ENCODE measurements at places on chromosomes 3 and 15.

- DNase-seq = no peak
Measured at GRCh38 chr15:49901996-49902684, 216.9 kb downstream of the ATP8B4 start.

- DNase-seq = no peak
Measured at GRCh38 chr15:67084561-67084960, 19.2 kb downstream of the SMAD3 start.

GRCh38 chr3:197512691-197513571, 42.8 kb downstream of the BDH1 start:
- DNase-seq = no peak

DNA sequence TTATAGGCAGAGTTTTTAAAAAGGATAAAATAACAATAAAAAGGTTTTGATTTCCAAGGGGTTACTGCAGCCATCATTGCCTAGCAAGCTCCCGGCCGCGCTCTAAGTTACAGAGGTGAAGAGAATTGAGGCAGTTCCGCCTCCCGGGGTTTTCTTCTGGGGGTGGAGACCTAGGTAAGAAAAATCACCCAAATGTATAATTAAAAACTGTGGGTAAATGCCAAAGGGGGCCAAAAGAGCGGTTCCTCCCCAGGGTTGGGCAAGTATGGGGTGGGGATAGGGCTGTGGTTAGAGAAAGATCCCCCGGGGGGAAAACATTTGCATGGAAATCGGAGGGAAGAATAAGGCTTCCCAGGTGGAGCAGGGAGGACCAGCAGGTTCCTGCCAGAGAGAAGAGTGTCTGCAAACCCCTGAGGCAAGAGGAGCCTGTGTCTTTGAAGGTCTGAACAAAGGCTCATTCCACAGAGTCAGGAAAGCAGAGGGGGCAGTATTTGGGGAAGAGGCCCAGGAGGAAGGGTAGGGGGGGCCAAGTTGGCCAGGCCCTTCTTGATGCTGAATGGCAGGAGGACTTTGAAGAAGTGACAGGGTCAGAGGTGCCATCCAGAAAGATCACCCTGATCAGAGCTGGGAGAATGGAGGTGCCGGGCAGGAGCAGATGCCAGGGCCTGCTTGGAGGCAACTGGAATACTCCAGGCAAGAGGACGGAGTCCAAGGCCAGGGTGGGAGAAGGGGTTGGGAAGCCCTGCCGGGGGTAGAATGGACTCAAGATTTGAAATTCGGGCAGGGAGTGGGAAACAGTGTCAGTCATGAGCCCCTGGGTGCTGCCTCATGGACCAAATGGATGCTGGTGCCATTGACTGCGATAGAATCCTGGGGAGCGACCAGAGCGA, 152.9 kb upstream of the RGMA start:
- DNase-seq = no peak

- no peak for DNase-seq
Measured at GRCh38 chr3:46746711-46747110, 29.0 kb upstream of the PRSS50 start.

Measured in activated naive CD4-positive, alpha-beta T cell treated with anti-CD3 and anti-CD28 coated beads, Interleukin-2, amount 50 U/mL, for 72 hours (primary cell).